ENCODE measurements at places on chromosomes 12 and 14.

DNA sequence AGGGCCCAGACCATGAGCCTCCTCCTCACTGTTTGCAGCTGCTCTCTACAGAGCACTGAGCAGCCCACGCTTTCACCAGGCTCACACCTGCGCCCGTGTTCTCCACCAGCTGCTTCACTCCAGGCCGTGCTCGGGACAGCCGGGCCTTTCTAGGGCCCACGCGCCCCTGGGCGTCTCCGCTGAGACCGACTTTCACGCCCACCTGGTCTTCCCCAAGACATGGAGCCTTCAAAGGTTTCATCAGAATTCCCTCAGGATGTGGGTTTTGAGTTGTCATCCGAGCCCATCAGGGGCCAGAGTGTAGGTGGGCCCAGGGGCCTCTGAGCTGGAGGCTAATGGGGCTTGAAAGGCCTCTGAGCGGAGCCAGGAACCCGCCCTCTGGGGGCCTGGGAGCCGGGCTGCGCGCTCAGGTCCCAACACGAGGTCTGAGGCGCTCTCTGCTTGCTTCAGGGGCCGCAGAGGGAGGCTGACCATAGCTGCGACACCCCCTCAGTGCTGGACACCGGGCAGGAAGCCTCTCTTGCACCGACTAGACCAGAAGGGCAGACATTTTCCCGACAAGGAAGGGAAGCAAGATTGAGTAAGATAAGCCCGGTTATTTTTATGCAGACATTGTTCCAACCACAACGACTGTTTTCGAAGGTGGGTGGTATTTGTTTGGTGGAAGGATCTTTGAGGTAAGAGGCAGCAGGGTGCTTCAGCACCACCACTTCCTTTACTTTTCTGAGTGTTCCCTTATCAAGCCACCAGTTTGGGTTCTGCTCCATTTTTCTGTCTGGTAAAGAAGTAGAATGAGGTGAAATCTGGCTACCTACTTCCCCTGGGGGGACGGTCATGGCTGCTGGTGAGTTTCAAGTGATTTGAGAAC is 125.0 kb upstream of the FUT8 start:
- no peak for DNase-seq

DNA sequence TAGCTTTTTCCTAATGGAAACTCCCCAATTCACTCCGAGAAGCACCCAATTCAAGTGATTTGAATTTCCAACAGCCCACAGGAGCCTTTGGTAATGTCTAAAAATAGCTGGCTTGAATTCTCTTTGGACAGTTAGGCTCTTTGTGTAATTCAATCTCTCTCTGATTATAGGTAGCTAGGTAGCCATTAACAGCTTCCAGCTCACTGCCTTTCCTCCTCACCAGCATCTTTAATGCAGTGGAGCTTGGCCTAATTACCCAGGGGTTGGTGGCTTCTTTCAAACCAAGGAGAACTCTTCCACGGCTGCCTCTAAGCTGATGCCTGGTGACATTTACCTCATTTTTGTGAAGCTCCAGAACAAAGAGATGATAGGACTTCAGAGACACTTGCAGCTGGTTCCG is 86.4 kb downstream of the WSCD2 start:
- DNase-seq: no peak

DNA sequence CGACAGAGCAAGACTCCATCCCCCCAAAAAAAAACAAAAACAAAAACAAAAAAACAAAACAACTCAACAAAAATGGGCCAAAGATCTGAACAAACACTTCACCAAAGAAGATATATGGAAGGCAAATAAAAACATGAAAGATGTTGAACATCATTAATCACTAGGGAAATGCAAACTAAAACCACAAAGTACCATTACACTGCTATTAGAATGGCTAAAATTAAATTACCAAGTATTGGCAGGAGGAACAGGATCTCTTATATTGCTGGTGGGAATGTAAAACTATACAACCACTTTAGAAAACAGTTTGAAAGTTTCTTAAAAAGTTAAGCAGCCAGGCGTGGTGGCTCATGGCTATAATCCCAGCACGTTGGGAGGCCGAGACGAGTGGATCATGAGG is 12.9 kb downstream of the SOS2 start:
- no peak for DNase-seq

- no peak for DNase-seq
Measured at GRCh38 chr12:56080556-56081138, 682 bp downstream of the ERBB3 start.

DNA sequence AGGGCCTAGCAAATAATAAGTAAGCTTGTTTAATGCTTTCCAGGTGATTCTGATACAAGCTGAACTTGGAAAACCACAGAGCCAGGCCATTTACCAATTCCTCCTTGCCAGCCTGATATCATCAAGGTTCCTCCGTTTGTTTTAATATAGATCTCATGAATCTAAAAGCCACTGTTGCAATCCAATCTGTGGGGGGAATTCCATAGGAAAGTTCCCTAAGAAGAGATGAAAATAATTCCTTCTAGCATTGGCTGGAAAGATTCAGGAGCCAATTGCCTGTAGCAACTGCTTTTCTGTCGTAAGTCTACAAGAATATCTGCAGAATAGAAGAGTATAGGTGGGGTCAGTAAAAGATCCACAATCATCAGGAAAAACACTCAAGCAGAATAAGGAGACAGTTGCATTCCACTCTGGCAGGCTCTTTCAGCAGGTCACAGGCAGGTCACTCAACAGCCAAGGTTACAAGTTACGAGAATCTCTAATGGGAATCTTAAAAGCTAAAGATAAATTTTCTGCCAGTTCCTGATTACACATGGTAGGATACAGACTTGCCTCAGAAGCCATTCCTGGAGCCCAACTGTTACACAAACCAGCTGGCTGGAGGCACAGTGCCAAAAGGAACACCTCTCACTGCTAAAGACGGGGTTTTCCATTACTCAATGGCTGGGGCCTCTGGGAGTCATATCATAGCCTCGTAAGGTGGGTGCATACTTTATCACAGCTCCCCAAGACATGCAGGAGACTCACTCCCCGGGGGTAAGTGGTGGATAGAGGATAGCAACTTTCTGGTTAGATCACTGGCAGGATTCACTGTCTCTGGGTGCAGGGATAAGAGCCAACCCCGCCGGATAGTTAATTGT is 43.6 kb downstream of the FGD6 start:
- peak; percentile 37 for DNase-seq

DNA sequence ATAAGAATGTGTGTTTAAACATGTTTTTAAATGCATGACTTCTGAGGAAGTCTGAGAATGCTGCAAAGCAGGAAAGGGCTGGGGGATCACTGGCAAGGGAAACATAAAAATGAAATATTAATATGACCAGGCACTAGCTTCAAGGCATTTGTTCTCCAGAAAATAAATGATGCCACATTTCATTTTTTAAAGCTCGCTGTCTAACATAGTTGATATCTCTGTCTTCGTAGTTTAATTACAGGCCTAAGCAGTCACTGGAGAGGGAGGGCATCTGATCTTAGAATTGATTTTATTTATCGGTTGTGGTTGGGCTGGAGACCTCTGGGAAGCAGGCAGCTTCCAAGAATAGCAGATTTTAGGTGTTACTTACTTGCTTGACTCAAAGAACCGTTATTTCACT is 87.5 kb downstream of the TBC1D30 start:
- DNase-seq: no peak

GRCh38 chr12:52634266-52635056 is 16.1 kb upstream of the KRT73 start:
- DNase-seq: no peak

- no peak for DNase-seq
Measured at GRCh38 chr14:76782885-76783566, 21.8 kb downstream of the VASH1 start.

GRCh38 chr14:104503691-104504090 is 75.9 kb upstream of the C14orf180 start:
- DNase-seq: no peak

DNA sequence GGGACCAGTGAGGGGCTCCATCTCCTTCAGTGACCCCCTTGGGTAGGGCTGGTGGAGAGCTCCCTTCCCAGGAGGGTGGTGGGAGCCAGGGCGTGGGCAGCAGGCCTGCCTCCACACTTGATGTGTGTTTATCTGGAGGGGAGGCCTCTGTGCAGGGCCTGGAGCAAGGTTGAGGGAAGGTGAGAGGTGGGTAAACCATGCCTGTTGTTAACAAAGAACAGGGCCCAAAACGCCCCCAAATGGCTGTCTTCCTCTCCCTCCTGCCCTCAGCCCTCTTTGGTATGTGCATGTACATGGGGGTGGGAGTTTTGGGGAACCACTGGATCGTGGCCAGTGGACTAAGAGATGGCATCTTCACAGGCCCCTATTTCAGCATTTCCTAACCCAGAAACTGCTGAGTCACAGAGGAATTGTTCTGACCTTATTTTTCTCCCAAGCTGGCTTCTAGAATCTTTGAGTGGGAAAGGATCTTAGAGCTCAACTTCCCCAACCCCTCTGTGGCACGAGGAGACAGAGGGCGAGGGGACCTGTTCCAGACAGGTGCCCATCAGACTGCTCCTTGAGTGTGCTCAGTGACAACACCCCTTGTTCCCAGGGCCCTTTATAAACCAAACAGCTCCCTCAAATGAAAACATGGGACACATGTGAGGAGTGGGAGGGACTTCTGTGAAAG is 3.6 kb downstream of the SLC48A1 start:
- DNase-seq: no peak

DNA sequence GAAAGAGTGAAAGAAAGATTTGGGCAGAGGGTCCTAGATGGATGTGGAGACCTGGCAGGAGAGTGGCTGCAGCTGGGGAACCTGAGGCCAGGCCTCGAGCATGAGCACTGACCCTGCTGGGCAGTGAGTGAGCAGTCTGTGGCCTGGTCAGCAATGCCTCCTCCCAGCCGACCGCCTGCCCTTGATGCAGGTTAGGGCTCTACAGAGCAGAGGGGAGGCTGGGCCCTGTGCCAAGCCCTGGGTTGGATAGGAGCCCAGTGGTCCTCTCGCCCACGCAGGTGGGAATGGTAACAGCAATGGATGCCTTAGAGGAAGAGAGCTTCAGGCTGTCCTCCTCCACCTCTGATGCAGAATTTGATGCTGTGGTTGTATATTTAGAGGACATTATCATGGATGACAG is 59.8 kb downstream of the RAB35 start:
- no peak for DNase-seq

DNA sequence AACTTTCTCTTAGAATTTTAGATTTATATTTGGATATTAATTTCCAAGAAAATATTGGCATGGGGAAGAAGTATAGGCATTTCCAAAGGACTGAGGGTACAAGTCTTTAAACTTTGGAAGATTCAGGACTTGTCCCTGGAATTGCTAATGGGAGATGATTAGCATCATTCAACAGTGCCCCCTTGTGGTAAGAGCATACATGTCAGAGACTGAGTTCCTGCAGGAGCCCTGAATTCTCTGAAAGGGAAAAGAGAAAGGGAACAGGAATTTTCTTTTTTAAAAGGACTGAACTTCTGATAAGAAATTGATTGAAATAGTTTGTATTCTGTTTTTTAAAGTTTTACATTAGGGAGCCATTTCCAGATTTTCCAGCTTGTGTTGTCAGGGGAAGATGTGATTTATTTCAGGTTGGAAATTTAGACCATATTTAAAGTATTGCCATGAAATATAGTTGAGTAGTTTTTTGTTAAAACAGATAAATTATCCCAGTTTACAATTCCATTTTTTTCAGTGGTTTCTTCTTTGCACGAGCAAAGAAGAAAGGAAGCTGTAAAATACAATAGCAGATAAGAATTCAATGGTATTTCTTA is 44.0 kb upstream of the REP15 start:
- DNase-seq: peak; percentile 89

- no peak for DNase-seq
Measured at GRCh38 chr12:14066021-14066420, 84.6 kb upstream of the GRIN2B start.

- DNase-seq: peak; percentile 78
Measured at GRCh38 chr12:58364389-58365086, 423.2 kb downstream of the ATP23 start.

- DNase-seq: peak; percentile 12
Measured at GRCh38 chr12:69108037-69108436, 131.3 kb upstream of the CPSF6 start.

DNA sequence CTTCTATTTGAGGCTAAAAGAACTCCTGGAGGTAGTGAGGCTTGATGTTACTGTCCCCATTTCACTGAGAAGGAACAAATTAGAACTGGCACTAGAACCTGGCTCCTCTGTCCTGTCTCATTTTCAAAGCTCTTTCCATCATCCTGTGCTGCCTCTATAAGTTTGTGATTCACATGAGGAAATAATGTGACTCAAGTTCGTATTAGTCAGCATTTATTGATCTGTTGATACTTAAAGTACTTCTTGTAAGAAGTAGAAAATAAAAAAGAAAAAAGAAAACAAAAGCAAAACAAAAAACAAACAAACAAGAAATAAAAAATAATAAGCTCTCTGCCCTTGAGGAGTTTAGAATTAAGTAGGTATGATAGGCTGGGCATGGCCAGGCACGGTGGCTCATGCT is 2.3 kb upstream of the ESPL1 start:
- no peak for DNase-seq

- DNase-seq: no peak
Measured at GRCh38 chr14:73759183-73759713, 45.1 kb upstream of the PNMA1 start.

DNA sequence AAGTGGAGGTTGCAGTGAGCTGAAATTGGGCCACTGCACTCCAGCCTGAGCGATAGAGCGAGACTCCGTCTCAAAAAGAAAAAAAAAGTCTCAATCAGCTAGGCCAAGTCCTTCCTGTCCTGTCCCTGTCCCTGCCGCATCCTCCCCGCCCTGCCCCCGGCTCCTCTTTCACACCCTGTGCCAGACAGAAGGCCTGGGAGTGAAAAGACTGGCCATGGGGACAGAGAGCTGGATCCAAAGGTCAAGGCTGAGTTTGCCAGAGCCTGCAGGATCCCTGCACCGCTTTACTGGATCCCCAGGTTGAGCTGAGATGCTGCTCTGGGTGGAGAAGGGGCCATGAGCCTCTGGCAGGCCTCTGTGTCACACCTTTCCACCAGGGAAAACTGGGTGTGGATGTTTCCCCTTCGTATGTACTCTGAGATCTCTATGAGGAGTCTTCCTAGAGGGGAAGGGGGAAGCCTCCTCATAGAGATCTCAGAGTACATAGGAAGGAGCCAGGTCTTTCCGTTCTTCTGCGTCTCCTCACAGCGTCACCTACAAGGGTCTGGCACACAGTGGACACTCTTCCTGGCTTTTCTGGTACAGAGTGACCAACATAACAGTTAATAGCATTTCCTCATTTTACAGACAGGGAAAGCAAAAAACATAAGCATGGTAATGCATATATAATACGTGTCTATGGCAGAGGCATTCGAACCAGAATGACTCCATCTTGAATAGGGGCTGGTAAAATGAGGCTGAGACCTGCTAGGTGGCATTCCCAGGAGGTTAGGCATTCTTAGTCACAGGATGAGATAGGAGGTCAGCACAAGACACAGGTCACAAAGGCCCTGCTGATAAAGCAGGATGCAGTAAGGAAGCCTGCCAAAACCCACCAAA is 35.1 kb downstream of the NINJ2 start:
- DNase-seq: no peak

- no peak for DNase-seq
Measured at GRCh38 chr12:130421896-130422295, 84.2 kb downstream of the PIWIL1 start.

- DNase-seq: no peak
Measured at GRCh38 chr12:69074556-69075349, 141.8 kb upstream of the CPM start.

DNA sequence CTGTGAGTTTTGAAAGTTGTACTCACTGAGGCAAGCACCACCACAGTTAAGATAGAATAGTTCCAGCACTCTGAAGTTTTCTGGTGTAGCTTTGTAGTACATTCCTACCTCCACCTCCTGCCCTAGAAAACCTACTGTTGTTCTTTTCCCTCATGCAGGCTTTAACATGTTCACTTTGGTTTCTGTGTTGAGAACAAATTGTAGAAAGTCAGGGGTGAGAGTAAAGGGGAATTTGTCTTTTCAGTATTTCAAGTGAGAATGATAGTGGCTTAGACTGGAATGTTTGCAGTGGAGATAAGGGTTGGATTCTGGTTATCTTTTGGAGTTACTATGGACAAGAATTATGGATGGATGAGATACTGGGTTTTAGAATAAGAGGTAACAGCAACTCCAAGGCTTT is 67.2 kb downstream of the AEBP2 start:
- no peak for DNase-seq
